ENCODE measurements at places on chromosomes 6 and 20. TPM values are rescaled to one million over a fixed set of nuclear protein-coding genes. Genes with fewer than 3 reads are reported as not detected.

The FKBP1C gene
- not detected for total RNA-seq

- peak overlapping the region; percentile 15 for H3K27ac ChIP-seq
- H3K4me3 ChIP-seq, result no peak overlapping the region
- H3K4me1 ChIP-seq, result peaks cover 12% of the 10 kb centered on the region
Observed at GRCh38 chr6:87082160-87082721, 12.7 kb downstream of the CGA start.

DNA sequence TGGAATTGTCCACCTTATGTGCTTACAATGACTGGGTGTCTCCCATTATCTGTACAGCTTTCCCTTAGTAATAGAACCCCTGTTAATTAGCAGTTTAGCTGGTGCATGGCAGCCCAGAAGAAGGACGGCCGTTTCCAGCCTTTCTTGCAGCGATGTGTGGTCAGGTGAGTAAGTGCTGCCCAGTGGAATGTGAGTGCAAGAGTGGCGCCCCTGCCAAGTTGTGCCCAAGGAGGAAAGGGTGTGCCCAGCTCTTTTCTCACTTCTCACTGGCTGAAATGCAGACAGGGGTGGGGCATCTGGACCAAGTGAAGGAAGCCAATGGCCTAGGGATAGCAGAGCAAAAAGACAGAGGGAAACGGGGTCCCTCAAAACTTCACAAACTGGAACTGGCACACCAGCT is 296.8 kb downstream of the PREX1 start:
- no peaks in the 10 kb centered on the region for H3K4me1 ChIP-seq
- H3K27me3 ChIP-seq, result peaks cover 5% of the 10 kb centered on the region
- H3K27ac ChIP-seq, result no peak overlapping the region
- H3K4me3 ChIP-seq, result no peak overlapping the region
- DNase-seq, result no peak

The MAN1A1 gene
- total RNA-seq, result 18.1 TPM

The MLN gene
- not detected for total RNA-seq

GRCh38 chr6:26215585-26216358 is 128.5 kb downstream of the HFE start:
- no peak for DNase-seq
- peaks cover 12% of the 10 kb centered on the region for H3K4me1 ChIP-seq

DNA sequence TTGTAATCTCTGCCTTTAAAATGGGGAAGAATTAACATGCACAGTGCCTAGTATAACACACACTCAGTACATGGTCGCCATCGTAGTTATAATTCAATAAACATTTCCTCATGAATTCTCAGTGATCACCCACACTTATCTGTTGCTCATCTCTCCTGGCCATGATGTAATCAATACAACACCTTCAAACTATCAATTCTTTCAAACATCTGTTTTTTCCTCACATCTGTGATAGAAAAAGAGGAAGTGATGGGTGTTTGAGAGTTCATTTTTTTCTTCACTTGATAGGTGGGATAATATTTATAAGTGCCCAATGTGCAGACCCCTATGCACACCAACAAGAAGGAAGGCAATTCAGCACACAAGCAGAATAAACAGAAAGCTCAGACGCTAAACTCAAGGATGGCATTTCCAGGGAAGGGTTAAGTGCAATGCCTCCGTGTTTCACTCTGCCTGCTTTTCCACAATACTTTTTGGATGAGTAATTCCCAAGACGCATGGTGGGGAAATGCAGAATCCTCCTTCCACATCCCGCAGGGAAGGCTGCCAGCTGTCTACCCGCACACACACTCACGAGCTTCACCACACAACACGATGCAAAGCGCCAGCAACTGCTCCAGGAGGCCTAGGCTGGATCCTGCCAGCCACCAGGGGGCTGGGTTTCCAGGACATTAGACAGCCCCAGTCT is 100.3 kb downstream of the GMPR start:
- H3K4me3 ChIP-seq, result no peak overlapping the region
- DNase-seq, result no peak
- H3K4me1 ChIP-seq, result peaks cover 5% of the 10 kb centered on the region
- H3K27me3 ChIP-seq, result no peaks in the 10 kb centered on the region
- H3K27ac ChIP-seq, result no peak overlapping the region

DNA sequence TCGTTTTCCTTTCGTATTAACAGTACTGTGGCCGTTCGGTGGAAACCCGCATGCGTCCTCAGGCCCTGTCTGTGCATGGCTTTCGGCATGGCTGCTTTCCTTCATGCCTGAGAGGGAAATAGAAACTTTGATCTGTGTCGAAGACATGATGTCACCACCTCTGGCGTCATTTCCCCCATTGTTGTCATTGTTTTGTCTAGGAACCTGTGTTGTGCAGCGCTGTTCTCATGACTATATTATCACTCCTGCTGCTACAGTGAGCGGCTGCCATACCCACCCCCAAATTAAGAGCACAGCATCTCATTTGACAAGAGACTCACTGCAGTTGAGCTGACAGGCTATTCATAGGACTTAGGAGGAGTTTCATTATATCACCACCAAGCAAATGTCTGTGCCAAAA is 172.3 kb downstream of the TMEM242 start:
- peaks cover 82% of the 10 kb centered on the region for H3K36me3 ChIP-seq
- H3K4me3 ChIP-seq, result no peak overlapping the region
- H3K27ac ChIP-seq, result no peak overlapping the region
- DNase-seq, result no peak
- no peaks in the 10 kb centered on the region for H3K27me3 ChIP-seq

DNA sequence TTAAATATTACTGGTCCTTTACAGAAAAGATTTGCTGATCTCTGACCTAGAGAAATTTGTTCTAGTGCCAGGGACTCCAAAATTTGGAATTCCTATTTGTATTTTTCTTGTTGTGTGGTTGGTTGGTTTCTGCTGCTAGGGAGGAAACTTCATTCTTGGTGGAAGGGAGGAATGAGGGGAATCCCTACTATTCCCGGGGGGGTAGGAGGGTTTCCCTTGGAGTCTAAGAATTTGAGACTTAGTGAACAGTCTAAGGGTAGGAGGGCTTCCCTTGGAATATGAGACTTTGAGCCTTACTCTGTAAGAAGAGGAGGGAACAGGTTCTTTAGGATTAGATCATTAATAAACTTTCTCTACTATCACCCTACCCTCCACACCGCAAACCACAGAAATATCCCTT is 67.1 kb upstream of the ADGRF1 start:
- no peak for DNase-seq
- no peaks in the 10 kb centered on the region for H3K4me1 ChIP-seq
- peaks cover 5% of the 10 kb centered on the region for H3K27me3 ChIP-seq
- H3K36me3 ChIP-seq, result no peaks in the 10 kb centered on the region
- no peak overlapping the region for H3K4me3 ChIP-seq

DNA sequence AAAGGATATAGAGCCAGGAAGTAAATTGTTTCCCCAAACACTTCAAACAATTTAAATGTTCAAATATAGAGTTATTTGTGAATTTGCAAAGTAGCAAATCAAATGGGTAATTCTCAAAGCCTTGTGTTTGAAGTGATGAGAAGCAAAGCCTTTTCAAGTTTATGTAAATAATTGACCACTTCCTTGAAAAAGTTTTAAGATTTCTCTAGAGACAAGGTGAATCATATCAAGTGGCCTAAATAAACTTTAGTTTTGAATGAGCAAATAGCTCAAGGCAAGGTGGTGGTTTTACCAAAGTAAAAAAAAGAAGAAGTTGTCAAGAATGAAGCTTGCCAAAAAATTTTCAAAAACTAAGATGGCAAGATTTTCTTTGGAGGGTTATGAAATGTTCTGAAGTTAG is 42.6 kb upstream of the IFNGR1 start:
- H3K4me1 ChIP-seq, result peaks cover 40% of the 10 kb centered on the region
- no peaks in the 10 kb centered on the region for H3K27me3 ChIP-seq
- peak overlapping the region; percentile 32 for H3K4me3 ChIP-seq
- no peaks in the 10 kb centered on the region for H3K36me3 ChIP-seq
- DNase-seq, result no peak

DNA sequence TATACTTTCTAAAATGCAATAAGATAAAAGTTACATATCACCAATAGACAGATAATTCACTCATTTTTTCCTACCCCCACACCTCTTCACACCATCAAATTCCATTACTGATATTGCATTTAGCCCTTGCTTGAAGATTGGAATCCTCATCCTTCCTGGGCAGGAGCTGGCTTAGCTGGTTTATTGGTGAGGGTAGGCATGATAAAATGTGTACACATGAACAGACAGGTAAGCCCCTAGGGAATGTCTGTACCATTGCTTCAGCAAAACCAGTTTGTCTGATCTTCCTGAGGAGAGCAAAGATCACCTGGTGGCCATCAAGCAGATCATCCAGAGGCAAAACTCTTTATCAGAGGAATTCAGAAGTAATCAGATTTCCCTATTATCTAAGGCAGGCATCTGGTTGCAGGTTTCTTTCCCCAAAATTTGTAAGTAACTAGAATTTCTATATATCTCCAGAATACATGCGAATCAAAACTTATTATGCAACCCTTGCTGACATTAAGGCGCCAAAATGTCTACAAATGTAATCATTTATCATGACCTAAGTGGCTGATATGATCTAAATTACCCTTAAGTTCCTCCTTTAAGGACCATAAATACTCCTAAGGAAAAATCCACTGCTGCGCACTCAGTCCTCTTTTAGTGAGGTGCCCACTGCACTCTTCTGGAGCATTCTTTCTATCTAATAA is 6.6 kb upstream of the FABP7 start:
- H3K27ac ChIP-seq, result no peak overlapping the region
- H3K36me3 ChIP-seq, result no peaks in the 10 kb centered on the region
- H3K4me3 ChIP-seq, result no peak overlapping the region
- DNase-seq, result no peak

GRCh38 chr20:45113865-45114264 is 1.1 kb downstream of the WFDC5 start:
- H3K4me1 ChIP-seq, result no peaks in the 10 kb centered on the region
- H3K4me3 ChIP-seq, result no peak overlapping the region
- peaks cover 15% of the 10 kb centered on the region for H3K27me3 ChIP-seq
- no peak for DNase-seq

DNA sequence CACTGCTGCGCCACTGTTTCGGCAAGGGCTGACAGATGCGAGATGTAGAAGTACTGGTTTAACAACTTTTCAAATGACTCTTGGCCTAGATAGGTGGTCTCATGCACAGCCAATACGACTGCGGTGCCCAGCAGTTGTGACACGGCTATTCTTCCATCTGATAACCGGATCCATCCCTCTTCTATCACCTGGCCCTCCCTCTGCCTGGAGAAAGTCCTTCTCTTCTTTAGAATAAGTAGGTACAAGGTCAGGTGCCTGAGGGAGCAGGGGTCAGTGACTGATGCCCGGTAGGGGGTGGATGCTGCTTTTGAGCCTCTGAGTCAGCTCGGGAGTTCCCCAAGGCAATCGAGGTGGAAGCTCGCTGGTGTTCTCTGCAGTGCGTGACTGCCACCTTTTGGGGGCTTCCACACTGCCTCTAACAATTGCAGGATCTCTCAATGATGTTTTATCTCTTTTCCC is 166.8 kb upstream of the GRIK2 start:
- H3K4me1 ChIP-seq, result no peaks in the 10 kb centered on the region
- H3K27ac ChIP-seq, result no peak overlapping the region
- no peak for DNase-seq
- no peaks in the 10 kb centered on the region for H3K27me3 ChIP-seq

GRCh38 chr20:18397030-18397429 is 69.8 kb downstream of the DZANK1 start:
- H3K4me1 ChIP-seq, result peaks cover 4% of the 10 kb centered on the region
- no peak for DNase-seq
- H3K36me3 ChIP-seq, result peaks cover 11% of the 10 kb centered on the region
- H3K27ac ChIP-seq, result no peak overlapping the region
- no peaks in the 10 kb centered on the region for H3K27me3 ChIP-seq

DNA sequence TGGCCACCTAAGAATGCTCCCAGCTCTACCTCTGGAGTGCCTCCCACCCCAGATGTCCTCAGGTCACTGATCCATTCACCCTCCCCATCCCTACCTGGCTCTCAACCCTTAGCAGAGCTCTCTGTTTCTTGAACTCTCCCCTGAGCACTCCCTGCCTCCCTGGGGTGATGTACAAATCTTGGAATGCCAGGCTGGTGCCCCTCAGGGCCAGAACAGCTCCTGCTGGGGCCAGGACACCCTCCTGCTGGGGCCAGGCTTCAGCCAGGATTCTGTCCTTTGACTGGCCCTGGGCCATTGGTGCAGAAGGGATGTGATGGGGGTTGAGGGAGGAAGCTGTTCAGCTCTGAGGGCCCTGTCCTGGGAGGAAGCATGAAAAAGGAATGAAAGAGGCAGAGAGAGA is 30.0 kb downstream of the MYT1 start:
- H3K27ac ChIP-seq, result no peak overlapping the region
- no peaks in the 10 kb centered on the region for H3K36me3 ChIP-seq
- H3K4me1 ChIP-seq, result no peaks in the 10 kb centered on the region
- DNase-seq, result no peak
- H3K4me3 ChIP-seq, result no peak overlapping the region
- peaks cover 17% of the 10 kb centered on the region for H3K27me3 ChIP-seq

The COX4I2 gene
- total RNA-seq, result not detected

The BTN1A1 gene
- 0.46 TPM for total RNA-seq

- H3K27ac ChIP-seq, result no peak overlapping the region
- H3K4me3 ChIP-seq, result no peak overlapping the region
- peaks cover 86% of the 10 kb centered on the region for H3K36me3 ChIP-seq
- no peak for DNase-seq
- H3K4me1 ChIP-seq, result no peaks in the 10 kb centered on the region
Observed at GRCh38 chr6:157928428-157928827, 53.2 kb upstream of the SYNJ2 start.

The HSPA12B gene
- total RNA-seq, result not detected

GRCh38 chr6:31058128-31058894 is 48.0 kb downstream of the MUC22 start:
- H3K36me3 ChIP-seq, result peaks cover 33% of the 10 kb centered on the region
- peaks cover 18% of the 10 kb centered on the region for H3K4me1 ChIP-seq
- H3K27ac ChIP-seq, result no peak overlapping the region
- no peak overlapping the region for H3K4me3 ChIP-seq
- peaks cover 2% of the 10 kb centered on the region for H3K27me3 ChIP-seq

The TINAG gene
- not detected for total RNA-seq

- peaks cover 2% of the 10 kb centered on the region for H3K4me1 ChIP-seq
- H3K27ac ChIP-seq, result no peak overlapping the region
Observed at GRCh38 chr6:165659945-165660856, 2.8 kb downstream of the PDE10A start.

- H3K36me3 ChIP-seq, result peaks cover 45% of the 10 kb centered on the region
- H3K27me3 ChIP-seq, result no peaks in the 10 kb centered on the region
- DNase-seq, result no peak
- peaks cover 73% of the 10 kb centered on the region for H3K4me1 ChIP-seq
- H3K27ac ChIP-seq, result no peak overlapping the region
Observed at GRCh38 chr6:157097255-157097955, 225.9 kb downstream of the TMEM242 start.

GRCh38 chr6:119110601-119111548 is 32.4 kb upstream of the FAM184A start:
- H3K36me3 ChIP-seq, result no peaks in the 10 kb centered on the region
- H3K27me3 ChIP-seq, result peaks cover 3% of the 10 kb centered on the region
- DNase-seq, result no peak
- H3K4me3 ChIP-seq, result no peak overlapping the region

The DAAM2 gene
- not detected for total RNA-seq

GRCh38 chr20:44001667-44002596 is 87.3 kb downstream of the TOX2 start:
- H3K27ac ChIP-seq, result no peak overlapping the region
- H3K4me3 ChIP-seq, result no peak overlapping the region
- H3K4me1 ChIP-seq, result peaks cover 4% of the 10 kb centered on the region
- no peak for DNase-seq

- no peak overlapping the region for H3K4me3 ChIP-seq
- no peaks in the 10 kb centered on the region for H3K4me1 ChIP-seq
- H3K36me3 ChIP-seq, result no peaks in the 10 kb centered on the region
- no peaks in the 10 kb centered on the region for H3K27me3 ChIP-seq
Observed at GRCh38 chr20:37430778-37431460, 85.0 kb downstream of the SRC start.
